ENCODE measurements at places on chromosomes 16 and 17.

- peak; percentile 89 for DNase-seq
These were observed at the start of gene PFAS for GRCh38 chr17:8248751-8249607. PFAS (plus strand) TSS chr17:8249289; CDS start chr17:8253938, 4,649 bp downstream.

DNA sequence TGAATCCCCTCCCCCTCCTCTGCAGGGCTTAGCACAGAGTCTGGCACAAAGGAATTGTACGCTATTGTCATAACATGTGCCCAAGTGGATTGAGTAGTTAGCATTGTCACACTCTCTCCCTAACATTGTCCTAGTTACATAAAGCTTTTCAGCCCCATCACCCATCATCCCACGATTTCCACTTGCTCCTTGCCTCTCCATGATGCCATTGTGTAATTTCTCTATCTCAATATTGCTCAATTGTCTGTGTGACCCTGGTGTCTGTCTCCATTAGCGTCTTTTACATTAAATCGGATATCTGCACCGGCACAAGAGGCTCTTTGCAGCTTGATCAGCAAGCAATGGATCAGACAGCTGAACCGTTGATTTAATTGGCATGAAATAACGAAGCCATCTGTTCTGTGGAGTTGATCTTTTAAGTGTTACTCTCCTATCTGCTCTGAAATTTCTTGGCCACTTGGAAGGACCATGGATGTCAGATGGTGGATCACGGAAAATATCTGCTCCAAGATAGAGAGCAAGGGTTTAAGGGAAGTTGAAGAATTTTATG is 77.0 kb upstream of the HS3ST4 start:
- no peak for DNase-seq

- DNase-seq, result no peak
These were observed 507.9 kb downstream of the CDH13 start for GRCh38 chr16:83134638-83135037.

DNA sequence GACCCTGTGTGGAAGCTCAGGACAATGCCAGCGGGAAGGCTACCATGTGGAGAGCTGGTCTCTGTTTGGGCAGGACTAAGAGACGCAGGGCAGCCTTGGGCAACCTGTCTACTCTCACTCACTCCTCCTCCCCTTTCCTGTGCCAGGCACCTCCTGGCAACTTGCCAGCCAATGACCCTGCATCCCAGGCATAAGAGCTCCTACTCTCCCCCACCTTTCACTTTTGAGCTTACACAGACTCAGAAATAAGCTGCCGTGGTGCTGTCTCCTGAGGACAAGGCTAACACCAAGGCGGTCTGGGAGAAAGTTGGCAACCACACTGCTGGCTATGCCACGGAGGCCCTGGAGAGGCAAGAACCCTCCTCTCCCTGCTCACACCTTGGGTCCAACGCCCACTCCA is 2.6 kb downstream of the HBM start:
- no peak for DNase-seq

GRCh38 chr16:54503011-54503855 is 216.6 kb upstream of the IRX3 start:
- DNase-seq, result no peak

DNA sequence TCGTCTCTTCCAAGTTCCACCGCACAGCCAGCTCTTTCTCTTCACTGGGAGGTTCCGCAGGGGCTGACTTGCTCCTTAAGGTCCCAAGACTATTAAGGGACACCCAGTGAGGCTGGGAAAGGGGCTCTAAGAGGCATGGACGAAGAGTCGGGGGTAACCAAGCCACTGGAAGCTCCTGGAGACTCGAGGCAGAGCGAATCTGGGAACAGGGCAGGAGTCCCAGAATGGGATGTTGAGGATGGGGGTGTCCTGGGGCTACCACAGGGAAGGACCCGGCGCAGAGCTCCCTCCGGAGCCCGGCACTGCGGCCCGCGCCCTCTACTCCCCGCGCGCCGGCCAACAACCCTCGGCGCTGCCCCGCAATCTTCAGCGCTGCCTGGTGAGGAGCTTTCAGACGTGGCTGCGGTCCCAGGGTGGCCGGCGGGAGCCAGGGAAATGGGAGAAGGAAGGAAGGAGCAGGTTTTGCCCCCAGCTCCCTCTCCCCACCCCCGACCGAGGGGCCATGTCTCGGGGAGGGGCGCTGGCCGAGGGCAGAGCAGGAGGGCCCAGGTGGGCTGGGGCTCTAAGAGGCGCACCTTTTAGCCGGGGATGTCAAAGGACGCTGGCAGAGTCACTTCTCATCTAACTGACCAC is 581 bp downstream of the CHST5 start:
- no peak for DNase-seq

DNA sequence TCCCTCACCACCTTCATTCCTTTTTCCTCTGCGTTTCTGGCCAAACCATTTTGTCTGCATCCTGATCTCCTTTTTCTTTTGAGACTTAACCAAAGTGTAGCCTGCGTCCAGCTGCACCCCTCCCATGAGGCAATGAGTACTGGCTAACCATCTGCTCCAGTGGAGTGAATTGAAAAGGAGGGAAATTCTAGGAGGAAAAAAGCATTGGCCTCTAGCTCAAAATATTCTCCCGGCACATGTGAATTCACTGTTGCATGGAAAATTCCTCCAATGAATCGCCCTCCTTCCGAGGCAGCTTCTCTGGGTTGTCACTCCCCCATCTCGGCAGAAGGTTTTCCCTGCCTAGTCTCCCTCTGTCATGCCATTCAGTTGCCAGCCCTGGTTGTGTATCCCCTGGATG is 5.6 kb downstream of the RAP1GAP2 start:
- DNase-seq, result no peak

DNA sequence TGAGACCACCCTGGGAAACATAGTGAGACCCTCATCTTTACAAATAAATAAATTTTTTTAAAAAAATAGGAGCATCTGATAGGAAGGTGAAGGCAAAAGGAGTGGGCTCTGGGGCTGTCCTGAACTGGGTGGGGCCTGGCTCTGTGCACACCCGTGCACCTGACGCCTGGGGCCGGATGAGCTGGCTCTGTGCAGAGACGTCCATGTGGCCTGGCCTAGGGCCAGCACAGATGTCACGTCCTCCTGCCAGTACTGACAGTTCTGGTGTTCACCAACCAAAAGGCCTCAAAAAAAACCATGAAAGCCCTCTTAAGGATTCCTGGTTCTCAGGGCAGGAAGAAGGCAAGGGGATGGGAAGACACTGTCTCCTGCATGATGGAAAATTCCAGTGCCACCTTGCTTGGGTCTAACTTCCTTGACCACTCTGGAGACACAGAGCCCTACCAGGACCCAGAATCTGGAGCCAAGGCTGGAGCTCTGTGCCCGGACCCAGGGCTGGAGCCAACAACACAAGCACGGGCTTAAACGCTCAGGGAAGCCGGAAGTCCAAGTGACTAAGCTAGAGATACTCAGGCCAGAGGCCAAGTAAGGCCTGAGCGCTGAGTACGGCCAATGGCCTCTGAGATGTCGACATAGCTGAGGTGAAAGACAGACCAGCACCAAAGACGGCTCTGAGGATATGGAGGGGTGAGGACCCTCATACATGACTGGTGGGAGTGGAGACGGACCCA is 32.9 kb downstream of the COPRS start:
- DNase-seq, result no peak

DNA sequence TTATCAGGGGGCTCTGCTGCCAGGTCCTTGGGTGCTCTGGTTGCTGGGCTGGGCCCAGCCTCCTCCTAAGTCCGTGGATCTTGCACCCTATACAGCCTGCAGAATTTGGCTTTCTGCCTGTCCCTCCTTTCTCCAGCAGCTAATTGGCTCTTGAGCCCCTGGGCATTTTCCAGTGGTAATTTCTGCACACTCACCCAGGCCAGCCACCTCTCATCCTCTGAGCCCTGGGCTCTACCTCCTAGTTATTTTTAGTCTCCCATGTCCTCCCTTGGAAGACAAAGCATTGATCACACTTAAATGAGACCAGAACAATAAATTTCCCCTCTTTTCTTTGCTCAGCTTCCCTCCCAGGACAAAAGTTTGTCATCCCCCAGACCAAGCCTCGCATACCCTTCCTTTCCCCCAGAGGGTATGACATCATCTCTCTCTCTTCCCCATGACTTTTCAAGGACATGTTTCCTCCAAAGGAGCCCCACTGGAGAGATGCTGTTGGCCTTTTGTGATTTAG is 38.1 kb downstream of the C17orf75 start:
- no peak for DNase-seq

- DNase-seq, result no peak
These were observed 24.7 kb downstream of the KDM8 start for GRCh38 chr16:27228045-27228444.

GRCh38 chr16:78216166-78216745 is 116.8 kb downstream of the WWOX start:
- DNase-seq, result no peak

- DNase-seq, result no peak
These were observed 4.6 kb downstream of the KRT39 start for GRCh38 chr17:40962059-40962561.

GRCh38 chr17:78118801-78119241 is 9.7 kb downstream of the TMC6 start:
- no peak for DNase-seq

GRCh38 chr17:8359769-8360168 is 16.7 kb downstream of the KRABD2 start:
- DNase-seq, result no peak

DNA sequence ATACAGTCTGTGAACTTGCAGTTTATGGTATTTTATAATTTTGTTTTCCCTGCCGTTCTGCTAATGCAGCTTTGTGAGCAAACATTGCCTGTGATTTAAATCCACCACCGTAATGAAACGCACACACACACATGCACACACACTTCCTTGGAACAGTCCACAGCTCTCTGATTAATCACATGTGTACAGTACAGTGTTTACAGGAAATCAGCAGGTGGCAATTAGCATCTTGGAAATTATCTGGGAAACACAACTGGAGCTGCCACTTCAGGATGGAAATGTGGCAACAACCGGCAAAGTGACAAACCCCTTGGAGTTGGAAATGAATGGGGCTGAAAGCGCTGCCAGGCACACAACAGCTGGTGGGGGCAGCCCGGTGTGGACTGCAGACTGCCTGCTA is 12.9 kb upstream of the ZKSCAN2 start:
- no peak for DNase-seq

- DNase-seq, result no peak
These were observed 51.9 kb downstream of the NOS2 start for GRCh38 chr17:27748360-27748825.

Measured in HL-60 (cell line).